ENCODE measurements at places on chromosomes 1 and 21.
A peak's percentile ranks its signal among the peaks of the same experiment; 100 is the strongest.

DNA sequence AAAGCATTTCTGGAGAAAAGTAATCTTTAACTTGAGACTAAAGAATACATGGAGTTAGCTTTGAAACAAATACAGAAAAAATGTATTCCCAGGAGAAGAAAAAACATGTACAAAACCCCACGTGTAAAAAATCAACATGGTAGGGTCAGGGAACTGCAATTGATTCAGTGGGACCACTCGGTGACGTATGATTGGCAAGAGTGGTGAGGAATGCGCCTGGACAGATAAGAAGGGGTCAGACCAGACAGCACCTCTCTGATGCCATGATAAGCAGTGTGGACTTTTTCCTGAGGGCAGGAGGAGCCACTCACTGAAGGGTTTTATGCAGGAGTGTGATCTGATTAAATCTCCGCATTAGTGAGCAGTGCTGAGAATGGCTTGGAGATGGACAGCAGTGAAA lies 142.5 kb downstream of the DAB1 start:
- DNase-seq = no peak

GRCh38 chr1:172895761-172896160 lies 155.0 kb downstream of the TNFSF18 start:
- no peak for DNase-seq

DNA sequence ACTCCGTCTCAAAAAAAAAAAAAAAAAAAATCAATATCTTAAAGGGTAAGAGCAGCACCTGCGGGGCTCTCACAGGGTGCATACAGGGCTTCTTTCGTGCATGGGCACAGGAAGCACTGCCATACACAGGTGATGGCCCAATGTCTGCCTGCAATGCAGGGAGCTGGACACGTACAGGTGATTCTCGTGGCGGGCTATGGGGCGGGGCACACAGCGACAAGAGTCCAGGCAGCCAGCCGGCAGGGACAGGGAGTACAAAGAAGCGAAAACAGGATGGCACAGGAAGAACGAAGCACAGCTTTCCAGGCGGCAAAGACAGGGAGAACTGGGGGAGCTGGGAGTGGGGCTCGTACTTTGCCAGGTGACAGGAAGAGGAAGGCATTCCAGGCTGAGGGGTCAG lies 1.6 kb downstream of the KIF17 start:
- no peak for DNase-seq

GRCh38 chr1:163834778-163835177 lies 513.0 kb downstream of the NUF2 start:
- peak; percentile 23 for DNase-seq

DNA sequence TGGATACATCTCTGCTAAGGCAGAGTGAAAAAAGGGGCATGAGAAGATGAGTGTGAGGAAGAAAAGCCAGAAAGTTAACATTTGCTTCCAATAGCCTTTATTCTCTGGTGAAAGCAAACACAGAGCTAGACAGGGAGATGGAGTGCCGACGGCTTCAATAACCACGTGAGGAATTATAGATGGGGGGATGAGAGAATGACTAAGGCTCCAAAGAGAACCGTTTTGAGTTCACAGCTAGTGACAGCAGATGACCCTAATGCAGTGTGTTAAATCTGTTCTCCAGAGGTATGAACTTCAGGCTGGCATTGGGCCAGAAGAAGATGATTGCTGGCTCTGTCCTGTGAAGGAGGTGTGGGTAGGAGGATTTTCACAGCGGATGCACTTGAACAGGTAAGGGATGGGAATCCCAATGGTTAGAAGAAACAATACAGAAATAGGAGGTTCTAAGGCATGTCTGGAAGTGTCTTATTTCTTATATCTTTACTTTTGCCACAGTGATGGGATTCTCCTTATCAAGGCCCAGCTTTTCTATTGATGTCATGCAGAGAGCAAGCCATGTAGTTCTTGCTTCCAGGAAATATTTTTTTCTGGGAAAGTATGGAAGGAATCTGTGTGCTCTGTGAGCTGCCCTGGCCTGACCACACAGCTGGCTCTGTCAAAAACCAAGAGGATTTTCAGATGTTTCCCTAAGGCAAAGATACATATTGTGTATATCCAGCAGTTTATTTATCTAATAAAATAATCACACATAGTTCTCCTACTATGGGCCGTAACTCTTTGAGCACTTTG lies 573.8 kb downstream of the LTN1 start:
- no peak for DNase-seq

DNA sequence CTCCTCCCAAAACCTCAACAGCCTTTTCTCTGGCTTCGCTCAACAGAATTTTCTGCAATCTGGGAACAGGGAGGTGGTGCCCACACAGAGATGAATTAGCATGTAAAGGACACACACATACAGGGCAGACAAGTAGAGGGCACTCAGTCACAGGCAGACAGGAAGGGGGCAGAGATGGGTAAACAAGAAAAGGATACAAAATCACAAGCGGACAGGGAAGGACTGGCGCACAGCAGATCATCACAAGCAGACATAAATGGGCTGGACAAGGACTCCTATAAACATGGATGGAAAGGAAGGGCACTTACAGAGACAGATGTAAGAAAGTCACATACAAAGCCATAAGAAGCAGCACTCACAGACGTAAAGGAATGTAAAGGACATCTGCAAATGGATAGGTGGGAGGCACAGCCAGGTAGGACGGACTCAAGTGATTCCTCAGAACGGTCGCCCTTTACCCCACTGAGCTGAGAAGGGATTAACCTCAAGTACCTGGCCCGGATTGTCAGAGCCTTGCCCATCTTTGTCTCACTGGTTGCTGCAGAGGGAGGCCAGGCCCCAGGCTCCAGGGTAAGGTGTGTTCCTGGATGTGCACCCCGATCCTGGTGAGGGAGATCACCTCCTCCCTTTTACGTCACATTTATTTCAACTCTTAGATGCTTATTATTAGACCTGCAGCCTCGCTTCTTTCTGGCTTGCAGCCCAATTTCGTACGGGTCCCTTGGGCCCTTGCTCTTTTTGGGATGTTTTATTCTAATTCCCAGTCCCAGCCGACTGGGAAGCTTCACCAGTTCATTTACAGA lies 836 bp upstream of the PRCC start:
- DNase-seq = no peak

DNA sequence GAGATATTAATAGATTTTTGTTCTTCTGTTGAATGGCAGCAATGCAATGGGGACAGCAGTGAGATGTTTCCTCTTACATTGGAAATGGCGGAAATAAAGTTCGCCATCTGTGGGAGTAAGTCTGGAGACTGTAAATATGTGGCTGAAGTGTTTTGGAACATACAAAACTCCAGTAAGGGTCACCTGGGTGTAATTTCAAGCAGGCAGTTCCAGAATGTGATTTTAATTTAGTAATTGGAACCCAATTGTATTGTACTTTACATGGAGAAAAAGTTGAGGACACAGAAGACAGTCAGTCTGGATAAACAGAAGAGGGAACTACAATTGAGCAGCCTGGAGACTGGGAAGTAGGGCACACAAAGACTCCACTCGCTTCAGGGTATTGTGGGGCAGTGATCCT lies 108.6 kb downstream of the NTMT2 start:
- no peak for DNase-seq

- no peak for DNase-seq
These were observed 92.1 kb upstream of the EDN2 start for GRCh38 chr1:41576620-41577019.

GRCh38 chr1:2343023-2343935 lies 48.1 kb downstream of the MORN1 start:
- DNase-seq = no peak

DNA sequence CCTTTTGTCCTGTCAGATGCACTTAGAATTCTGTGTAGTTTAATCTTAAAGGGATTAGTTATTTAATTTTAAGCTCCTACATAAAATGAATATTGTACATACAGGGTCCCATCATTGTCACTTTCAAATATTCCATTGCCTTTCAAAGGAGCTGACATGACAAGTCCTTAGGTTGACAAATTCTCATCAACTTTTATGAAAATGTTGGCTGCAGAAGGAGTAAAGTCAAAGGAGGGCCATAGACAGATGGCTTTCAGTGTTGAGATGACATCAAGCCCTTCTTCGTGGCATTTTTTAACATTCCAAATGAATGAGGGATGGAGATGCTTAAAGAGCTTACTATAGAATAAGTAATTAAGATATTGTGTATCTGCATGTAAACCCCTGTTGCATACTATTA lies 15.4 kb downstream of the NFIA start:
- DNase-seq = no peak
